ENCODE measurements at places on chromosomes 1 and 21.

- no peak for DNase-seq
These were observed 5.0 kb downstream of the BTG3 start for GRCh38 chr21:17607684-17608083.

- DNase-seq = no peak
These were observed 32.6 kb upstream of the CCDC190 start for GRCh38 chr1:162893612-162893908.

DNA sequence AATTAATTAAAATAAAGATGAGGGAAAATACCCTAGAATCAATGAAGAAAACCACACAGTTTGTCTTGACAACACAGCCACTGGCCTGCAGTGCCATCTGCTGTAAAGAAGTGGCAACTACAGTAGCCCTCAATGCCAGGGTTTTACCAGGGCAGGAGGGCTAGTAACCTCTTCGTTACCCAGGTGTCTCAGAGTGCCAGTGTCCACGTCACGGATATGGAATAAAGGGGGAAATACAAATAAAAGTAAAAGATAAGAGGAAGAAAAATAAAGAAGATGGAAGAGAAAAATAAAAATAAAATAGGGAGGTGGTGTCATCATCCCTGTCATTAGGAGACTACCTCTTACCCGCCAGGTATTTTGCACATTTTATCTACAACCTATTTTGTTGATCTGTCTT is 14.2 kb upstream of the SLC44A3 start:
- DNase-seq = peak; percentile 48

GRCh38 chr1:66335859-66336640 is 197.9 kb upstream of the SGIP1 start:
- peak; percentile 55 for DNase-seq

- DNase-seq = no peak
These were observed 70.5 kb upstream of the HSPA13 start for GRCh38 chr21:14453339-14454015.

DNA sequence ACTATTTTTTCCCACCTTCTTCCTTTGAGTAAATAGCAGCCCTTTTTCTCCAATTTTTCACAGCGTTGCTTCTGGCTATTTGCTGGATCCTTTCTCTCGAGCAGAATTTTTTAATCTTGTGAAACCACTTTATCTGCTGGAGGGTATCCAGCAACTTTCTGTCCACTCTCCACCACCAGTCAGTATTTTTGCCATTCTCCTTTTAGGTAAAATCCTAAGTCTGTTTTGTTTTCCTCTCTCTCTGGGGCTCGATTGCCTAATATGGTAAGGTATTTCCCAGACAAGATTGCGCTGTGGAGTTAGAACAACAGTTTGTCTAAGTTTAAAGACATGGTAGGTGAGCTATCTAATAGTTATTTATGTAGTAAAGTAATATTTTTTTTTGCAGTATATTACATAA is 156.9 kb downstream of the PPP1R12B start:
- peak; percentile 47 for DNase-seq

- no peak for DNase-seq
These were observed 19.4 kb upstream of the LAMTOR5 start for GRCh38 chr1:110426854-110427253.

DNA sequence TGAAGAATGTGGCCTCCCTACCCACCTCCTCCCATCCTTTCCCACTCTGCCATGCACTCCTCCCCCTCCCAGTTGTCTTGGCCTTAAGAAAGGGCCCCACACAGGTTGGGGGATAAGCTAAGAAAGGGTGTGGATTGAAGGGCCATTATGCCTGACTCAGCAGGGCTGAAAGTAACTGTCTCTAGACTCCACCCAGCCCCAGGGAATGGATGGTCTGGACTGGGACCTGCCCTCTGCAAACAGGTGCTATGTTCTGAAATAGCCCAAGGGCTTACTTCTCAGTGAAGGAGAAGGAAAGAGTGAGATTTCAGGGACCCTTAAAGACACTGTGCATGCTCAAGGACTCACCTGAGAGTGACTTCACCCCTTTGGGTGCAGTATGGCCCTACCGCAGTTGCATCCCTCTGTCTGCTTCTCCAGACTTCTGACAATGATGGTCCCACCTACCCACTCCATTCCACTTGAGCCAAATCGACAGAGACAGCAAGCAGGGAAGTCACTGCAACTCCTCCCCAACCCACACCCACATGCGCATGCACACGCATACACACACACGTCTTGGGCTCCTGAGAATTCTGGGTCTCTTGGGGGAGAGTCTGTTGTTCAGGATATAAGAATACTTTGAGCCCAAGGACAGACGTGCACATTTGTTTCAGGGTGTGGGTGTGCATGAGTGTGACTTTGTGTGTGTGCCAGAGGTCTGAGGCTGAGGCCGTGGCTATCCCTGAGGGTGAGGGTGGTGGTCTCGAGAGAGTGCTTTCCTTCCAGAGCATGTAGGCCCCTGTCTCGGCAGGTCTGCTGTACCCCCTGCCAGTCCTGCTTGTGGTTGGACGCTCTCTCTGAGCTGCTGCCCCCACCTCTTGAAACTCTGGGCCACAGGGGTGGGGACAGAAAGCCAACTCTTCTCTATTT is 231.9 kb downstream of the PTPRU start:
- DNase-seq = no peak

GRCh38 chr21:45699251-45699942 is 55.9 kb downstream of the PCBP3 start:
- no peak for DNase-seq
